B cell (primary cell): ENCODE measurements at places on chromosomes 12 and 14. TPM values are rescaled to one million over a fixed set of nuclear protein-coding genes. Genes with fewer than 3 reads are reported as not detected.

GRCh38 chr12:111298582-111299436, 70.1 kb downstream of the PHETA1 start:
- peak; percentile 66 for DNase-seq

- peak; percentile 37 for DNase-seq
These were observed 55.6 kb upstream of the ISM2 start for GRCh38 chr14:77554207-77554606.

- no peak for DNase-seq
These were observed 255.4 kb downstream of the DAD1 start for GRCh38 chr14:22333422-22334274.

GRCh38 chr12:31431721-31432240, 105.8 kb upstream of the SINHCAF start:
- DNase-seq, result no peak

DNA sequence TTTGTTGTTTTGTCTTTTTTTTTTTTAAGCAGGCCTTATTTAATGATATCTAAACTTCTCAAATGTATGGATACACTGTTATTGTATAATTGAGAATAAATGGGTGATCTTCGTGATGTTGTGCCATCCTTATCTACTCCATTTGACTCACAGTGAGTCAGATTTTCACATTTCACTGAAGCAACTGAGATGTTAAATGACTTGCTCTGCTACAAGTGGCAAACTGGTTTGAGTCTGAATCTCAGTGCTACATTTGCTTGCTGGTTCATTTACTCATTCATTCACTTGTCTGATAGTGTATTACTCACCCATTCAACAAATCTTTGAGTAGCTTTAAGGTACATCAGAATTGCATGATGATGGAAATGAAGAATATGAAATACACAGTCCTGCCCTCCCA, 2.6 kb downstream of the KIAA0586 start:
- DNase-seq, result no peak

DNA sequence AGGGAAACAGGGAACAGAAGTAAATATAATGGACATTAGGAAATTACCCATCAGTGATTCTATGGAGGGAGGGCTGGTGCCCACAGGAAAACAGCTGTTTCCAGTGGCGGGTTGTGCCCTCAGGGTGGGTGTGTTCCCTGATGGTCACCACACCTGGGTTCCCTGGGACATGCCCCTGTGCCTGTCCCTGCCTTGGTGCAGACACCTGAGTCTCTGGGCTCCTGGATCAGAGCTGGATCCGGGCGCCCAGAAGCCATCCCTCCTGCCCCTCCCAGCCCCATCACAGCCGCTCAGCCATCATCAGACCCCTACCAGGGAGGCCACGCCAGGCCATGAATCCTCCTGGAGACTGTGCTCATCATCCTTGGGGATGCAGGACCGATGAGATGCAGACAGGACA, 307.2 kb upstream of the SFSWAP start:
- DNase-seq, result no peak

GRCh38 chr12:116370886-116371580, 93.5 kb upstream of the MED13L start:
- DNase-seq, result no peak

GRCh38 chr12:25322918-25323531, 72.3 kb upstream of the KRAS start:
- no peak for DNase-seq

- peak; percentile 78 for DNase-seq
These were observed 40.5 kb downstream of the KCNA5 start for GRCh38 chr12:5083955-5084849.

Gene MIP
- not detected in 2 replicates for total RNA-seq

Gene SLC25A47
- total RNA-seq, result not detected in 2 replicates

Gene ACSS3
- total RNA-seq, result not detected in 2 replicates

Gene ABCD2
- 1.5 and 1.8 TPM in 2 replicates for total RNA-seq

Gene CKAP4
- total RNA-seq, result 27.3 and 29.2 TPM in 2 replicates

Gene GNB3
- 0.27 and 0.49 TPM in 2 replicates for total RNA-seq

Gene MSI1
- total RNA-seq, result not detected in 2 replicates
